Epithelial cell of alveolus of lung (primary cell): ENCODE measurements at places on chromosomes 6 and 20. TPM values are rescaled to one million over a fixed set of nuclear protein-coding genes. Genes with fewer than 3 reads are reported as not detected.

Gene WFDC5
- total RNA-seq = not detected in 2 replicates

Gene USP49
- 0.65 and 2.9 TPM in 2 replicates for total RNA-seq

Gene SPATS1
- total RNA-seq = not detected in 2 replicates

Gene GPX5
- total RNA-seq = not detected in 2 replicates

Gene TMEM170B
- 0.88 and 1.0 TPM in 2 replicates for total RNA-seq
